ENCODE measurements at places on chromosomes 3 and 15.

DNA sequence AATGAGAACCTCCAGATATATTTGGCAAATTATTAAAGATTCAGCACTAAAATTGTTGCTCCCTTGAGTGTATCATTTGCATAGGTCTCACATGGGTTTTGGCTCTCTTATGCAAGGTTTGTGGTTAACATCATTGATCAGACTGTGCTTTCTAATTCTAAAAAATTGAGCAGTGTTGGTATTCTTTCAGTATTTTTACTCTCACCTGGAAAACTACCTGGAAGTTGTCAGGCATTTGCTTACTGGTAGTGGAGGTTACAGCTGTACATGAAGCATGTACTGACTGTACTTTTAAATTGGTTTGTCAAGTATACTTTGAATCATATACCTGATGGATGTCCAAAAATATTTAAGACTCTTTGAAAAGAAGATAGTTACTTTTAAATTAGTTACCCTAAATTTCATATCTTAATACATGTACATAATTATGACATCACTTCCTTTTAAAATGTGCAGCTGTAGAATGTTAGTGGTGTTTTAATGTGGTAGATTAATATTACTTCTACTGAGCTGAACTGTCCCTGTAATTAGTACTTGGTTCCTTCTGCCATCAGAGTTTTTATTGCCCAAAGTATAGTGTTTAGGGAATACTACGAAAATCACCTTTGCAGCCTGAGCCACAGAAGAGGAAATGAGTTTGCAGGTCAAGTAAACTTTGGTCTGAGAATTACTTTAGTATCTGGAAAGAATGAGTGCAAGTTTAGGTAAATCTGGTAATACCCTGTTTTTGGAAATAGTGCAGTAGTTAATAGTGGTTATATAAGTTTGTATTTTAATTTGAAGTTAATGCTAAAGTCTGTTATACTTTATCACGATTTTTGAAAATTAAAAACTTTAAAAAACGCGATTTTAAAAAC is 2.8 kb downstream of the CHD2 start:
- DNase-seq = no peak

GRCh38 chr3:124800511-124801258 is 70.4 kb downstream of the UMPS start:
- no peak for DNase-seq

DNA sequence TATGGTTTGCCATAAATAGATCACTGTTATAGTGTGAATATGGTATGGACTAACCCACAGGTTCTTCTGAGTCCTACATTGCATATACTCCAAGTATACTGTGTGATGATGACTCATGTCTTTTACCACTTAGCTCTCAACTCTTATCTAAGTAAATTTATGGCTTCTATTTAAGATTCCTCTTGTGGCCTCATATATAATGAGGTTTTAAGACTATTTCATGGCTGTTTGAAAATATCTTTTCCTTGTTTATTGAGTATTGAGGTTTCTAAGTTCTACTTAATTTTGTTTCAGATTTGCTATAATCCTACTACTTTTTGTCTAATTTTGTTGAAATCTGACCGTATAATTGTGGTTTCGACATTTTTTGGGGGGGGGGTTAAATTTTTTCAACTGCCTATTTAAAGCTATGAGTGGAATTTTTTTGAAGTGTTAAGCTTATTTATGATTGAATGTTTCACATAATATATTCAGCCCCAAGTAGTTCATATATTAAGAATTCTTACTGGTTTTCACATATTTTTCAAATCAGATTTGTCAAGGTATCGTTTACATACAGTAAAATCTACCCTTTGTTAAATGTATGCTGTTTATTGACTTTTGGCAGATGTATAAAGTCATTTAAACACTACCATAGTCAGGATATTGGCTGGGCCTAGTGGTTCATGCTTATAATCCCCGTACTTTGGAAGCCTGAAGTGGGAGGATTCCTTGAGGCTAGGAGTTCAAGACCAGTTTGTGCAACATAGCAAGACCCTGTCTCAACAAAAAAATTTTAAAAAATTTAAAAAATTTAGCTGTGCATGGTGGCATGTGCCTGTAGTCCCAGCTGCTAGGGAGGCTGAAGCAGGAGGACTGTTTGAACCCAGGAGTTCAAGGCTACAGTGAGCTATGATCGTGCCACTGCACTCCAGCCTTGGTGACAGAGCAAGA is 11.7 kb downstream of the SLC25A36 start:
- DNase-seq = no peak

GRCh38 chr15:67024314-67024997 is 40.9 kb upstream of the SMAD3 start:
- no peak for DNase-seq

- no peak for DNase-seq
These were observed 1.5 kb downstream of the VWA5B2 start for GRCh38 chr3:184230603-184231528.

DNA sequence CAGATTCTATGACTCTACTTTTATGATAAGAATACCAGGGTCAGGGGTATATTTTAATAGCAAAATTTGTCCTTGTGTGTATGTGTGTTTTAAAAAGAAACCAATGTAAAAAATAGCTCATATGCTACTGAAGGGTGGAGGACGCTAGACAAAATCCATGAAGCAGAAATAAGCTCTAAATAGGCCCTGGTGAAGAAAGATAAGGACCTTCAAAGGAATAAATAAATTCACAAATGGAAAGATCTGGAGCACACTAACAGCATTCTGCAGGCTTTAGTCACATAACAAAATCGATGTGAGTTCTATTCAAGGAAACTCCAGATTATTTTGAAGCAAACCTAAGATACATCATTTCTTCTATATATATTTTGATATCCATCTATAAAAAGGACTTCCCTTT is 27.2 kb upstream of the ATP11B start:
- DNase-seq = no peak

DNA sequence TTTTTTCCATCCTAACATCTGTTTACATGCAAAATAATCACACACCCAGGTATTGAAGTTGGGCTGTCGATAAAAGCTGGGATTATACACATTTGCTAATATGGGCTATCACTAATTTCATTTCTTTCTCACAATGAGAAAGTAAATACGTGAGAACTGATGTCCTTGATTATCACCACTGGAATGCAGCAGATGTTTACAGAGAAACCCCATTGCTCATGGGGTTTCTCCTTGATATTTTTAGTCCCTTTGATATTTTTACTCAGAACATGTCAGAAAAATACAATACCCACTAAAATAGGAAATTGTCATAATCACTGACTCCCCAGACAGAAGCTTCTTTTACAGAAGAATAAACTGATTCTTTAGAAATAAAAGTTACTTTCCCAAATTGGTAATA is 535.1 kb upstream of the CCDC54 start:
- no peak for DNase-seq
